Left cardiac atrium (tissue), 4 donors: ENCODE measurements at places on chromosomes 1 and 21.

DNA sequence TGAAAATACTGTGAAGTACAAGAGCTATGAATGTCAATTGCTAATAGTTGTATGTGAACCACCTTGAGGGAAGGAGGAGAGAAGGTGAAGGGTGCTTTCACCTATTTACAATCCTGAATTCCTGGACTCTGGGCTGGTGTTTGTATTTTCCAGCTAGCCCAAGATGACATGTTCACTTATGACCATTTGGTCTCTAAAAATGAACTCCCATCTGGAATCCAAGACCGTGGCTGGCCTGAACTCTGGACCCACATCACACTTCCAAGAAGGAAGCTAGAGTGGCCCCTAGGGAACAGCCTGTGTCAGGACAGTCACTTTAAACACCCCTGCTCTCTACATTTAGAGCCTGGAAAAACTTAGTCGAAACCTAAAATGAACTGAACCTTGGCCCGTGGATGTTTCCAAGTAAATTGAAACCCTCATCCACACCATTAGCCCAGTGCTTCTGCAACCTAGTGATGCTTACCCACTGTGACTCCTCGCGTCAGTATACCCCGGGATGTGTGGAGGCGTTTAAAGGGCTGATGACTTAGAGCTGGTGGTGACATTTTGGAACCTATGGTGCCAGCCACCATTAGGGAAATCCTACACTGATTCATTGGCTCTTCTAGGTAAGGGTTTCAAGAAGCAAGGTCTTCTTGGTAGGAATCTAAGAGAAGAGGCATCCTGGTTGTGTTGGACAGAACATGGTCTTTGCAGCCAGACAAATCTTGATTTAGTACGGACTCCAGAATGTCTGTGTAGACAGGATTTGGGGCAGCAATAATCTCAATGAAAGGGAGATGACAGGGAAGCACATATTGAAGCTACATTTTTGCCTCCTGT, 171.5 kb upstream of the IRF2BP2 start:
- no peak for DNase-seq

- DNase-seq: no peak
Observed at GRCh38 chr1:65890201-65890843, 97.6 kb downstream of the PDE4B start.

GRCh38 chr1:23922321-23922943, 9.3 kb upstream of the CNR2 start:
- no peak for DNase-seq

DNA sequence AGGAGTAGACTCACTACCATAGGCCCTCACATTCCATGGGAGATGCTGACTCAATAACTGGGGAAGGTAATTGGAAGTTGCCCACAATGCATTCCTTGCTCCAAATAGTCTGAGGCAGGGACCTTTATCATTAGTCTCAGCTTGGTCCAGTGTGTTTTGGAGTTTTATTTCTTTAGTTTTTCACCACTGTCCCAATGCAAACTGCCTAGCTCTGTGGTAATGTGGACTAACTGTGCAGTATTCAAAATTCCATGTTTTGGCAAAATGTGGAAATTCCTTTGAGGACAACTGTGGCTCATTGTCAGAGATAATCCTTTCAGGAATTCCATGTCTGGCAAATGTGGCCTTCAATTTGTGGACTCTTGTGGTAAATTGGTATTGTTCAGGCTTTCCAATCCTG, 78.1 kb upstream of the PAPPA2 start:
- no peak for DNase-seq

- DNase-seq: no peak
Observed at GRCh38 chr21:45102391-45102932, 28.1 kb downstream of the ADARB1 start.

DNA sequence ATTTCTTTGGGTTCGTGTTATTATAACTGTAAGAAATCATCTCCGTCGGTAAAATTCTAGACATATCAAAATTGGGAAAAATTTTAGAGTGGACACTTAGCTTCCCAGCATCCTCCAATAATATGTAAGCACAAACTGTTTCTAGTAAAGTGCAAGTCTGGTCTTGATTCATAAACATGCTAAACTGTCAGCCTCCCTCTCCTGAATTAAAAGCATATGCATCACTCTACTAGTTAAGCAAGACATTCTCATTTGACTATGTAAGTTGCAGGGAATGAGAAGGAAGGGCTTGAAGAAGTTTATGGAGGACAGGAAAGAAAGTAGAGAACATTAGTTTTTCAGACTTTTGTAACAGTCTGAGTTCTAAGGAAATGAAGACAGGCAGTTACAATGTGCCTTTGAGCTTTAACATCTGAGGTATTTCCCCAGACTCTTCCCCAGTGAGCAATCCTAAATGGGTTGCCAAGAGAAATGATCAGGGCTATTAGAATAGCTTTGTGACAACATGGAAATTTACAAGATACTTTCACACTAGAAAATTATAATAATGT, 90.0 kb downstream of the TYW3 start:
- no peak for DNase-seq

DNA sequence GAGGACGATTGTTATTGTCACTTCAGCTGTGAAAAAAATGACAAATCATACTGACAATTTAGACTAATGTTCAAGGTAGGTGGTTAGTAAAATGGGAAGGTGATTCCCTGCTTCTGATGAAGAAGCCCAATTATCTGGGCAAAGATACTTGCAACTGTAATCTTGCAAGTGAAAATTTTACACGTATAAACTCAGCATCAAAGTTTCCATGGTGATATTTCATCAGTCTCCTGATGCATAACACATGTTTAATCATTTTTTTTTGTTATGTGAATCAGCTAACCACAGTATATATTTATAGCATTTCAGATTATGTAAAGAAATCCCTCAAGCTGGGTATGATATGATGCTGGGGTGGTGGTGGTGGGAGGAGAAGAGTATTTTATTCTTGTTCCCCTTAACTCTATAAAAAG, 16.4 kb upstream of the KCNK1 start:
- DNase-seq: no peak
